NCI-H446 (cell line): ENCODE measurements at places on chromosomes 7 and 10.

DNA sequence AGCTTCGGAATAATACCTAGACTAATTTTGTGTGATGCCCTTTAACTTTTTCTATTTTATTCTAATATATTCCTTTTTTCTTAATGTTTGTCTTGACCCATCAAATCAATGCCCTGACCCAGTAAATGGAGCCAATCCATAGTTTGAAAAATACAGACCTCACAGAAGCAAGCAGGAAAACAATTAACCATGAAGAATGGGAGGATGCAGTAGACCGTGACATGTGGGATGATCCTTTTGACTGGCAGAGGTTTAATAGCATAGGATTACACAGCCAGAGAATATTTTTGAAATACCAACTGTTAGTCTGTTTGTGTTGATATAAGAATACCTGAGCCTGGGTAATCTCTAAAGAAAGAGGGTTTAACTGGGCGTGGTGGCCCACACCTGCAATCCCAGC is 142.6 kb upstream of the NEBL start:
- no peak for DNase-seq

DNA sequence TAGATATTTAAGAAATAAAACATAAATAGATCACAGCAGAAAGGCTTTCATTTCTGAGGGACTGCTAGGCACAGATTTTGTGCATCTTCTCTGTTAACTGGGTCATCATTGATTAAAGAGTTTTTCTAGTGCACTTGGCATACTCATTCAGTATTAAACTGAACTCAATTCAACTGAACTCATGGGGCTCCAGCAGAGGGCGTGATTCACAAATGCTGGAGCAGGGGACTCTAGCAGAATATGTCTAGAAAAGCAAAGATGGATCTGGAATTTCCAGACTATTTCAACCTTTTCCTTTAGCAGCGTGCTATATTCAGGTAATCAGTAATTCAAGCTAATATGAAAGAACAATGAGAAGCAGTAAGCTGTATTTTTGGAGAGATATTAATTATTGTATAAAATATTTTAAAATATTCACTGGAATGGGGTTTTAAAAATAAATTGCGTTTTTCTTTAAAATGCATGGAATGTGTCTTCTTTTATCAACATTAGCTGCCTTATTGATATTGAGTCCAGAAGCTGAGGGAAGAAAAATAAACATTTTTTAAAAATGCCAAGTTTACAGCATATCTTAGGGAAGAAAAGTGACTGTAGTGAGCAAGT is 296.8 kb upstream of the CACNA2D1 start:
- peak; percentile 42 for DNase-seq

- no peak for DNase-seq
Measured at GRCh38 chr7:71130031-71130679, 1.8 kb upstream of the GALNT17 start.

GRCh38 chr7:55550010-55550663 is 22.2 kb downstream of the VOPP1 start:
- DNase-seq, result no peak

DNA sequence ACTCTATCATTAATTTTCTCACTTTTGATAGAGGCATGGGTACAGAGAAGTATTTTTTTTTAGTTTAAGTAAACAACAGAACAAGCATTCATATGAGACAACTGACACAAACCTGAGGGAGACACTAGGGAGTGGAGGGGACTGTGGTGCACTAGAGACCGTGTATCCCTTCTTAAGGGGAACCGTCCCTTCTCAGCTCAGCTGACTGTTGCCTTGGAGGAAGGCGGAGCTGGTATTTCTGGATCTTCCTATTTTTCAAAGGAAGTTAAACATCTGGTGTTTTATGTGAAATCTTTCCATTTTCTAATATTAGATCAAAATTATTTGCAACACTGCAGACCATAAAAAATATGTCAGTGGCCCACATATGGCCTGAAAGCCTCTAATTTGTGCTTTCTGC is 113.6 kb upstream of the MACROH2A2 start:
- DNase-seq, result no peak
